ENCODE measurements at places on chromosomes 7 and 10.

DNA sequence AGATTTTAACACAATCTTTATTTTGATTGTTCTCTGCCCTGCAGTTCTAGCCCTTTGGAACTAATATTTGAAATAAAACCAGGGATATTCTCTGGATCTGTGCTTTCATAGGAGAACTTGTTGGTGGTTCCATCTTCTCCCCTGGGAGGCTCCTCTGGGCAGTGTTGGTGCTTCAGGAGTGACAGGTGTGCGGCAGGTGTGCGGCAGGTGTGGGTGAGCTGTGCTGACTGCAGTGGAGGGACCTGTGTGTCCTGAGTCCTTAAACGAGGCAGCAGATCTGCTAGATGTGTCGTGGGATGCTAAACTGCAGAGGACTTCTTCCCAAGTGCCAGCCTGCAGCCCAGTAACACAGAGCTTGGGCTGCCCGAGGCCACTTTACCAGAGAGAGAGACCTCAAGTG lies 98.4 kb downstream of the LYZL1 start:
- DNase-seq = no peak

GRCh38 chr10:116553378-116553980 lies 7.7 kb downstream of the PNLIP start:
- no peak for DNase-seq

GRCh38 chr7:55572378-55573233 lies at the start of gene VOPP1:
VOPP1 (minus strand) TSS chr7:55572502; CDS start chr7:55572324, 178 bp downstream.
- DNase-seq = peak; percentile 33

DNA sequence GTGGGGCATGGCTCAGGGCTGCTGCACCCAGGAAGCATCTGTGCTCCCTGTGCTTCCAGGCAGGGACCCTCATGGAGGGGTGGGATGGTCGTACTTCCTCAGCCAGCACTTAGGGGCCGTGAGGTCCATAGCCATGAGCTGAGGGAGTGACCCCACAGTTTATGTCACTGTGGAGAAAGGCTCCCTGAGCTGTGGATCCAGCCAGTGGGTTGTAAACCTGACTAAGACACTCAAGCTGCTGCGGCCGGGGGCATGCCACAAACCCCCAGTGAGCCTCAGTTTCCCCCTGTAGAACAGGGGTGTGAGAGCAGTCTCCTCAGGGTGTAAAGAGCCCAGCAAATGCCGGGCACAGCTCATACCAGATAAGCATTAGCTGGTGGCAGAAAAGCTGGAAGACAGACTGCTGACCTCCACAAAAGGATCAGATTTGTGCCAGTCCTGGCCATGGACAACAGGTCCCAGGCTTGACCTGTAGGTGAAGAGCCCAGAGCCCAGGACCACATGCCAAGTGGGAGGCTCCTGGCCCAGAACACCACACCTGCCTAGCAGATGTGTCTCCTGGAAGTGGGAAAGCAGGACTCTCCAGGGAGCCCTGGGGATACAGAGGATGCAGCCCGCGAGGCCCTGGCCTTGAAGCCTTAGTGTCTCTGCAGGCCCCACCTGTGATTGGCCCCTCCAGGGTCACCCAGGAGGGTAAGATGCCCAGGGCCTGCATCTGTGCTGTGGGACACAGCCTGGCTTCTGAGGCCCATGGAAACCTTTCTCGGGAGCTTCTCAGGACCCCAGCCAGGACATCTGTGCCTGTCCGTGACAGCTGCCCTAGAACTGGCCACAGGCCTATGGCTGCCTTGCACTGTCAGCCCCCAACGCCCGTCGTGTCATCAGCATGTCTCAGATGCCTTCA lies 78.1 kb upstream of the RET start:
- DNase-seq = no peak

DNA sequence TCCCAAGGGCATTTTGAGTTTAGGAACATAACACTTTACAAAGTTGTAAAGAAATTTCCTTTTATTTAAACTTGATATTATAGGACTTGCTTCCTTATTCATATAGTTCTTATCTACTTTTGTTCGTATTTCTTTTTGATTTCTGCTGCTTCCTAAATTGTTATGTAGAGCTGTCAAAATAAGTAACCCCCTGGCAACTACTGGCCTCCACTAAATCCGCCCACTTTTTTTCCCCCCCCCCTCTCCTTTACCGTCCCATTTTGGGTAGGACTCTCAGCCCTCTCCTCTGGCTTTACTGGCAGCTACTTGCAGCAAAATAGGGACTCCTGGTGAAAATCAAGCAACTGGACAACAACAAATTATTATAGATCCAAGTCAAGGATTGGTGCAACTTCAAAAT lies 1.1 kb downstream of the SP4 start:
- DNase-seq = no peak

- DNase-seq = no peak
These were observed 143.0 kb downstream of the PLXNA4 start for GRCh38 chr7:132433301-132433700.

DNA sequence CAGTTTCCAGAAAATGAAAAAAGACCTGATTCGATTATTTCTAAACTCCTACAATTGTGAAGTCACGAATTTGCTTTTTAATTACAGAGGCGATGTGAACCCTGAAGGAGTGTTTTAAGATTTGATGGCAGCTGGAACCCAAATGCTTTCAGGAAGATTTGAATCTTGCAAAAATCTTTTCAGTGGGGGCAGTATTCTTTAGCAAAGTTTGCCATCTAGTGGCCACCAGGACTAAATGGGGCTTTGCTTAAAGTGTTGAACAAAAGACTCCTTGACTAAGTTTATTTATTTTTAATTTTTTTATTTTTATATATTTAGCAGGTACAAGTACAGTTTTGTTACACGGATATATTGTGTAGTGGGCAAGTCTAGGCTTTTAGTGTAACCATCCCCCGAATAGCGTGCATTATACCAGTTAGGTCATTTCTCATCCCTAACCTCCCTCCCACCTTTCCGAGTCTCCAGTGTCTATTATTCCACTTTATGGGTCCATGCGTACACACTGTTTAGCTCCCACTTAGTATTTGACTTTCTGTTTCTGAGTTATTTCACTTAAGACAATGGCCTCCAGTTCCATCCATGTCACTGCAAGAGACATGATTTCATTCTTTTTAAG lies 98.8 kb downstream of the CACNB2 start:
- DNase-seq = no peak

DNA sequence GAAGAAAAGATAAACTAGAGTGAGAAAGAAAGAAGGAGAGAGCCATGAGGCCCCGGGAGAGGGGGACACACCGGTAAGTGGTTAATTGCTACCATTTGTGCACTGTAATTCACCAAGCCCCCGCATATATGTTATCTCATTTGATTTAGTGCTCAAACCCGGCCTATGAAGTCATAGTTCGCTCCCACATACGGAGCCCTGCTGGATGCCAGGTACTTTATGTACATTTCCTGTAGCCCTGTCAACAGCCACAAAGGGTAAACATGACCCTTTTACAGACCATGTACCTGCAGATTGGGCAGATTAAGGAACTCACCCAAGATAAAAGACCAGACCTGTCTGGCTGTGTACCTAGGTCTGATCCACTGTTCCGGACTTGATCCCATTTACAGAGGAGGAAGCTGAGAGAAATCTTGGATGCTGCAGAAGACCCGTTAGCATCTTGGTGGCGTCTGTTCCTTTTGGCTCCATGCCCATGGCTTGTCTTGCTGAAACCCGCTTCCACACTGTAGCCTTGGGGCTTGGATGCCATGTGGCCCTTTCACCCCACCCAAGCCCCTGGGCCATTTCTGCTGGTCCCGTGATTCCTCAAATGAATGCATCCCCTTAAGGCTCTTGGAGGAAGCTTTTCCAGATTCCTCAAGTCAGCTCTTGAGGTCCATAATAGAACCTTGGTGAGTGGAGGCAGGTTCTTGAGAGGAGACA lies 32.3 kb downstream of the FAM241B start:
- DNase-seq = no peak

DNA sequence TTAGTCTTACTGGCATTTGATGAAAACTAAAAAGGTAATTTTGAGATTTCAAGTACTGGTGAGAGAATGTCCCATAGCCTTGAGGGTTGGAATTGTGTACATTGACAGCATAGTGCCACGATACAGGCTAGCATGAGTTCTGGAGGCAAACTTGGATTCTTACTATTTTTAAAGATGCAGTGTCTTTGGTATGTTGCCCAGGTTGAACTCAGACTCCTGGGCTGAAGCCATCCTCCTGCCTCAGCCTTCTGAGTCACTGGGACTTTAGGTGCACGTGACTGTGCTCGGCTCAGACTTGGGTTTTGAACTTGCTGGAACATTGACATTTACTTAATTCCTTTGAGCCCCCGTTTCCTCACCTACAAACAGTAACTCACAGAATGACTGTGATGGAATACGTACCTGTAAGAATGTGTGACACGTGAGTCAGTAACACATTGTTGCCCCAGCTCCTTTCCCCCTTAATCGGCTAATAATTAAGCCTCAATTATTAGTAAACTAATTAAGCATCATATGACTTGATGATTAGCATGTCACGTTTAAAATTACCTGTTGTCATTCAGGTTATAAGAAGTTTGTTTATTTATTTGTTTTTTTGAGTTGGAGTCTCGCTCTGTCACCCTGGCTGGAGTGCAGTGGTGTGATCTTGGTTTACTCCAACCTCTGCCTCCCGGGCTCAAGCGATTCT lies 10.6 kb downstream of the DNAJB6 start:
- DNase-seq = peak; percentile 21

GRCh38 chr7:12771378-12771877 lies 84.0 kb downstream of the ARL4A start:
- no peak for DNase-seq

DNA sequence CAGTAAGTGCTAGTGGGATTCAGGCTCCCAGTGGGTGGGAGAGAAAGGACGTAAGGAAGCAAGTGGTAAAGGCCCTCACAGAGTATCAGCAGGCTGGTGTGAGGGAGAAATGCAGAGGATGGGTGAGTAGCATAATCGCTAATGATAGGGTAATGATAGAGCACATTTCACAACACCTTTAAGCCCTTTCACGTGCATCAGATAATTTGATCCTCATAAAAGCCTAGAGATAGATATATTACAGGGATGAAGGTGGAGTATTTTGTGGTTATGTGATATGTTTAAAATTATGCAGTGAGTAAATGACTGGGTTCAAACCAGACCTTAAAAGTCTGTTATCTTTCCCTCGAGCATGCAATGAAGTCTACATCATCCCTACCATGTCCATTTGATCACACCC lies 10.3 kb downstream of the LEP start:
- DNase-seq = no peak

GRCh38 chr7:109893231-109893630 lies 1197.7 kb upstream of the LRRN3 start:
- DNase-seq = no peak

GRCh38 chr7:124532166-124532565 lies 233.4 kb downstream of the GPR37 start:
- no peak for DNase-seq

GRCh38 chr10:110504111-110504735 lies 6.5 kb downstream of the DUSP5 start:
- no peak for DNase-seq

DNA sequence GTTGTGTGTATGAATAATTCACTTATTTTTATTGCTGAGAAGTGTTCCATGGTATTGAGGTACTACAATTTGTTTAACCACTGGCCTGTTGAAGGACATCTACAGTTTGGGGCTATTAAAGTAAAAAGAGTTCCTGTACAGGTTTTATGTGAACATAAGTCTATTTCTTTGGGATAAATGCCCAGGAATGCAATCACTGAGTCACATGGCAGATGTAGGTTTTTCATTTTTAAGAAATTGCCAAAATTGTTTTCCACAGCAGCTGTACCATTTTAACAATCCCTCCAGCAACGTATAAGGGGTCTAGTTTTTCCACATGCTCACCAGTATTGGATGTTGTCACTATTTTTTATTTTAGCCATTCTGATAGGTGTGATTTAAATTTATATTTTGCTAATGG lies 243.9 kb downstream of the TNS3 start:
- DNase-seq = no peak

Measured in hypothalamus (tissue), 51 donors.